ENCODE measurements at places on chromosomes 7 and 10. TPM values are rescaled to one million over a fixed set of nuclear protein-coding genes. Genes with fewer than 3 reads are reported as not detected.
A peak's percentile ranks its signal among the peaks of the same experiment; 100 is the strongest.

Gene TMEM196
- polyA plus RNA-seq, result not detected

DNA sequence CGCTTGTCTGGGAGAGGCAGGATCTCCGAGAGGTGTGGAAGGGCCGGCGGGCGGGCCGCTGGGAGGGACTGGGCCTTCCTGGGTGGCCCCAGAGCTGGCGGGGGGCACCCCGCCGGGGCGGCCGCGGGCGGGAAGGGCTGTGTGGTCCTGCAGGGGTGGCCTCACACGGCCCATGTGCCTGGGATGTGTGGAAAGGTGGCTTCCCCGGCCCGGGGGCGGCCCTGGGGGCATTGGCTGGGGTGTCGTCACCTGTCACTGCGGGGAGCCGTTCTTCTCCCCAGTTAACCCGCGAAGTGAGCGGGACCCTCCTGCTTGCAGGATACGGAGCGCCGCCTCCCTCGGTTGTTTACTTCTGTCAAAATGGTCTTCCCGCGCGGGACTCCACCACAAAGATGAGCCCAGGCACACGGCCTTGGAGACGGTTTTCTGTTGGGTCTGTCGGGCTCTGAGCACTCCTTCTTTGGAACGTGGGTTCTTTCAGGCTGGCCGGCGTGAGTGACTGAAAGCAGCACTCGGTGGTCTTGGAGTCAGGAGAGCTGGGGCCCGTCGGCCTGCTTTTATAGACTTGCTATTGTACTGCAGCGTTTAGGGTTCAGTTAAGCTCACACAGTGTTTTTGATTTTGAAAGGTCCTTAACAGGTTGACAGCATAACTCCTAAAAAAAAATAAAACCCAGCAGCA lies 700 bp downstream of the SMC3 start:
- H3K4me3 ChIP-seq, result peak overlapping the region; percentile 84
- peak; percentile 48 for DNase-seq
- H3K27me3 ChIP-seq, result no peaks in the 10 kb centered on the region
- H3K36me3 ChIP-seq, result peaks cover 3% of the 10 kb centered on the region
- H3K27ac ChIP-seq, result peak overlapping the region; percentile 88

DNA sequence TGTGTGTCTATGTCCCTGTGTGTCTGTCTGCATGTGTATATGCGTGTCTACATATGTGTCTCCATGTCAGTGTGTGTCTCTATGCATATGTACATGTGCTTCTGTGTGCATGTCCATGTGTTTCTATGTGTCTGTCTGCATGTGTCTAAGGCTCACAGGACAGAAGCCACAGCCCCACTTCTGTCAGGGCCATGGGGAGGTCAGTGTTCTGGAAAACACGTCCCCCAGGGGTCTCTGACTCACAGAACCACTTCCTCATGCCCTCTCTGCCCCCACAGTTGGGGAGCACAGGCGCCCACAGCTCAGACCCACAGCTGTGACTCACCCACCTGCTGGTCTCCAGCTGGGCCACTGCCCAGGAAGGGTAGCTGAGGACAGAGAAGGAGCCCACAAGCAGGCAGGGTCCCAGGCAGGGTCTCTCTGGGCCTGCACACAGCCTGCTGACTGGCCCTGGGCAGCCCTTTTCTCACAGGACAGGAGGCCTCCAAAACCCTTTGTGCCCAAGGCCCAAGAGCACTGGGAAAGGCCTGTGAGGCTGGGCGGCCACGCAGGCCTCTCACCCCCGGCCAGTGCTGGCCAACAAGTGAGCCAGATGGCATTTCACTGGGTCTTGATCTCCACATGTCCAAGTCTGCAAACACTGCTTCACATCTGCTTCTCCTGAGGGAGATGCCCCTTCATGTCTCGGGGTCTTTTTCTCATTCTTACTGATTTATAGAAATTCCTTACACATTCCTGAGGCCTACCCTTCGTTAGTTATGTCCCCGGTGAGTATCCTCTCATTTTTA lies 102.9 kb upstream of the FAM20C start:
- H3K27me3 ChIP-seq, result no peaks in the 10 kb centered on the region
- H3K4me3 ChIP-seq, result no peak overlapping the region
- H3K4me1 ChIP-seq, result no peaks in the 10 kb centered on the region
- no peak overlapping the region for H3K27ac ChIP-seq
- no peak for DNase-seq

- no peak overlapping the region for H3K27ac ChIP-seq
- H3K4me1 ChIP-seq, result no peaks in the 10 kb centered on the region
- H3K27me3 ChIP-seq, result peaks cover 12% of the 10 kb centered on the region
- H3K36me3 ChIP-seq, result no peaks in the 10 kb centered on the region
These were observed 39.7 kb upstream of the TNKS2 start for GRCh38 chr10:91758303-91759146.

GRCh38 chr7:155020996-155021395 lies 18.1 kb upstream of the PAXIP1 start:
- no peak for DNase-seq
- no peak overlapping the region for H3K4me3 ChIP-seq
- H3K4me1 ChIP-seq, result no peaks in the 10 kb centered on the region
- no peaks in the 10 kb centered on the region for H3K36me3 ChIP-seq
- no peak overlapping the region for H3K27ac ChIP-seq

Measured in CD4-positive, CD25-positive, alpha-beta regulatory T cell (primary cell).